Brain microvascular endothelial cell (primary cell): ENCODE measurements at places on chromosomes 1 and 21.
A peak's percentile ranks its signal among the peaks of the same experiment; 100 is the strongest.

- no peak for DNase-seq
Measured at GRCh38 chr1:19623523-19623922, 20.6 kb upstream of the NBL1 start.

- DNase-seq, result no peak
Measured at GRCh38 chr1:147580609-147581385, 39.5 kb downstream of the BCL9 start.

- no peak for DNase-seq
Measured at GRCh38 chr1:211633524-211633846, 41.9 kb downstream of the NEK2 start.

- DNase-seq, result peak; percentile 93
Measured at GRCh38 chr1:148263128-148263905, 111.2 kb upstream of the NBPF11 start.

DNA sequence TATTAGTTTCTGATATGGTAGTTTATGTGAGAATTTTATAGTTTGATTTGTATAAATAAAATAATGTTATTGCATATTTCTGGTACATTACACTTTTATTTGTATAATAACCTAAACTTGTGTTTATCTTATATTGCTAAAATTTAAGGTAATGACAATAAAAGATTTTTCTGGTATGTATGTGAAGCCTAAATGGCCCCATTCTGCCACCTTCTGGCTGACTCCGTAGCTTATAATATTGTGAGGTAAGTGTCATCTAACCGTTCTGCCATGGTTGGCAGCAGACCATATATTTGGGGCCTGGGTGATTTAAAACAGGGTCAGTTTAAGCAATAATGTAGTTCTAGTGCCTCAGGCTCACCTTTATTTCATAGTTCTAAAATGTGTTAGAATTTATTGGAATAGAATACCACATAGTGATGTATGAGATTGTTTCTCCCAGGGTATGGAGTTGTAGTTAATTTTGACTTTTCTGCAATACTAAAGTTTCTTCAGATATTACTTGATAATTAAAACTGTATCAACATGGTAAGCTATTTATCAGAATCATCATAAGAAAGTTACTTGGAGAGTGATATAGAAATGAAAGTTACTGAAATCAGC, 21.2 kb upstream of the PRKACB start:
- peak; percentile 74 for DNase-seq

- DNase-seq, result no peak
Measured at GRCh38 chr1:180488661-180489060, 13.7 kb downstream of the ACBD6 start.

DNA sequence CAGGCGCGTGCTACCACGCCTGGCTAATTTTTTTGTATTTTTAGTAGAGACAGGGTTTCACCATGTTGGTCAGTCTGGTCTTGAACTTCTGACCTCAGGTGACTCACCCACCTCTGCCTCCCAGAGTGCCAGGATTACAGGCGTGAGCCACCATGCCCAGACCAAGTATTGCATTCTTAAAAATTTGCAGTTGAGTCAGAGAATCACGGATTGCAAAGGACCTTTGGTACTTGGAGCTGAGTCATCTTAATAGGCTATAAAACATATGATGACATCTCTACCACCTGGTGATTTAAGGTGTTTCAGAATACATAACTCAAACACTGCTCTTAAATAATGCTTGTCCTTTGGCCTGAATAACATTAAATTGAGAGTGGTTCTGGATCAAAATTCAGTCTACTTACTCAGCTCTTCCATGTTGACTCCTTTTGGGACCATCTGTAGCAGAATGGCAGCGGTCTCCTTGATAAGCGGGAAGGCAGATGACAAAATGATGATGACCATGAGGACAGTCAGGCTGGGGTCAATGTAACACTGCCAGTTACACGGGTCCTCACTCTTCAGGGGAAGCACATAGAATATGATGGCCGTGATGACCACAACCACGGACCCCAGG, 10.4 kb downstream of the SLC30A10 start:
- DNase-seq, result peak; percentile 23

DNA sequence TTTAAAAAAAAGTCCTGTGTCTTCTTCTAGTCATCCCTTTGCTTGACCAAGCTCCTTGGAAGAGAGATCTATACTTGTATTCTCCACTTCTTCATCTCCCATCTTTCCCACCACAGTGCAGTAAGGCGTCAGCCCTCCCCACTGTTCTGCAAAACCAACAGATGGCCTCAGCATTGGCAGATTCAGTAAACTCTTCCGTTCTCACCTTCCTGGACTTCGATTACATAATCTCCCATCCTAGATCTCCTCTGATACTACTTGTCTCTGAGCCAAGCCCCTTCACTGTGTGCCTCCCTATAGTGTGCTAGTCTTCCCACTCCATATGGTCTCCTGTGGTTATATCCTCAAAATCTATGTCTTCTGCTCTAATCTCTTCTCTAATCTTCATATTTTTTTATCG, 1.6 kb upstream of the COLGALT2 start:
- DNase-seq, result no peak

GRCh38 chr1:211037095-211037494, 96.9 kb downstream of the KCNH1 start:
- peak; percentile 95 for DNase-seq

- DNase-seq, result peak; percentile 97
Measured at GRCh38 chr1:225508538-225509375, 80.9 kb upstream of the LBR start.

DNA sequence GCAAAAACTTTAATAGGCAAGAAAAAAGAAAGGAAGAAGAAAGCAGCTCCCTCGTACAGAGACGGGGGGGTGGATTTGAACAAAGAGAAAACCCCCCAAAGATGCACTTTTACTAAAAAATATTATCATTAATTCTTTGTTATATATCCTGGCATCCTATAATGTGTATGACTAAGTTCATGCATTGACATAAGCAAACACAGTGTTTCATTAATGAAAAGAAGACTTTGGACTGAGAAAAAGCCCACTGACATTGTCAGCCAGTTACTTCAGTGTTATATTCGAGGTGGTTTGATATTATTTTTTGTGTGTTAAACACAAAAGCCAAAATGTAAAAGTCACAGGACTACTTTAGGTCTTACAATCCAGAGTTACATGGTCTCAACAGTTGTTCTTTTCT, 110.1 kb upstream of the DPYD start:
- no peak for DNase-seq

DNA sequence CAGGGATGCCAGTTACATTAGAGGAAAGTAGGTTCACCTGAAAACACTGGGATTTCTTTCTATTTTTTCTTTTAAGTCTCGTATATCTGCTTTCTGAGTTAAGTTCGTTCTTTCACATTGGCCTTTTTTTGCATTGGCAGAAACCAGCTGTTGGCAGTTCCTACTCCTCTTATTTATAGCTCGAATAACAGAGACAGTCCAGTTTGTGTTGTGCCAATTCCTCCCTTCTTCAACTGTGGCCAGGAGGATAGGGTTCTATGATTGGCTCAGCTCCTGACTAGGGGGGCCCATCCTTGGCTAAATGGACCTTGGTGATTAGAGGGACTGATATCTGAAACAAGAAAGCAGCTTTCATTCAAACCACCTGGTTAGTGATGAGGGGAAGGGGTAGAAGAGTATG, 115.8 kb downstream of the RPS6KC1 start:
- no peak for DNase-seq

DNA sequence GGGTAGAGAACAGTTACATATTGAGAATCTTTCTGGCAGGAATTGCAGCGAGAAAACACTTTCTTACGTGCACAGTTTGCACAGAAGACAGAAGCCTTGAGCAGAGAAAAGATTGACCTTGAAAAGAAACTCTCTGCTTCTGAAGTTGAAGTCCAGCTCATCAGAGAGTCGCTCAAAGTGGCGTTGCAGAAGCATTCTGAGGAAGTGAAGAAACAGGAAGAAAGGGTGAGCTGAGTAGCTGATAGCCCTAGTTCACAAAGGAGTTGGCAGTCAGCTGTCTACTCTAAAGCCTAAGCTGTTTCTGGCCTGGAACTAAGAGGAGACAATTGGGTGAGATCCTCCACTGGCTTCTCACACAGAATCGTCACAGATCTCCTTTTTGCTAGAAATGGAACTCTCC, 20.3 kb upstream of the SH3BGRL3 start:
- no peak for DNase-seq

DNA sequence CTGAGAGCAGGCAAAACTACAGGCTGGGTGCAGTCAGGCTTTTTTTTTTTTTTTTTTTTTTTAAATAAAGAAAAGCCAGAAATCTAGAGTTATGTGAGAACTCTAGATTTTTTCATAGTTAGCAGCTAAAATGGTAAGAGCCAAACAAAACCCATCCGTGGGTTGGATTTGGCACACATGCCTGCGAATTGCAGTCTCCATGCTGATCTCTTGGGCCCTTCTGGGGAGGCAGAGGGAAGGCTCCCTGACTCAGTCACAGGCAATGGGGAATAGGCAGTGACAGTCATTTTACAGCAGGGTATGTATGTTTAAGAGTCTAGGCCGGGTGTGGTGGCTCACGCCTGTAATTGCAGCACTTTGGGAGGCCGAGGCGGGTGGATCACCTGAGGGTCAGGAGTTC, 2.6 kb downstream of the TXLNA start:
- no peak for DNase-seq

DNA sequence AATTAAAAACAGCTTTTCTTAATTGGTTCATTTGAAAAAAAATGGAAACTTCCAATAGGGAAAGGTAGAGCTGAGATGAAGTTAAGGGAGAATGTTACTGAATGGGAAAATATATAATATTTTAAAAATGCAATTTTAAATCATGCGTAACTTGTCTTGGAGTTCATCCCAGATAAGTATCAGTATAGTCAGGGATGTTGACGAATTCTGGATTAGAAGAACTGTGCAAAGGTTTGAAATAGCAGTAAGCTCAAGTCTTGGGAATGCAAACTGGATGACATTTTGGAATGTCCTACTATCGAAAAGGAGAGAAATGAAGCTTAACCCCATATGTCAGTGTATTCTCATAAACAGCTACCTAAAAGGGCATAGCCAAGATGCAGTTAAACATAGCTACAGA, 4.0 kb upstream of the ST6GALNAC3 start:
- no peak for DNase-seq

DNA sequence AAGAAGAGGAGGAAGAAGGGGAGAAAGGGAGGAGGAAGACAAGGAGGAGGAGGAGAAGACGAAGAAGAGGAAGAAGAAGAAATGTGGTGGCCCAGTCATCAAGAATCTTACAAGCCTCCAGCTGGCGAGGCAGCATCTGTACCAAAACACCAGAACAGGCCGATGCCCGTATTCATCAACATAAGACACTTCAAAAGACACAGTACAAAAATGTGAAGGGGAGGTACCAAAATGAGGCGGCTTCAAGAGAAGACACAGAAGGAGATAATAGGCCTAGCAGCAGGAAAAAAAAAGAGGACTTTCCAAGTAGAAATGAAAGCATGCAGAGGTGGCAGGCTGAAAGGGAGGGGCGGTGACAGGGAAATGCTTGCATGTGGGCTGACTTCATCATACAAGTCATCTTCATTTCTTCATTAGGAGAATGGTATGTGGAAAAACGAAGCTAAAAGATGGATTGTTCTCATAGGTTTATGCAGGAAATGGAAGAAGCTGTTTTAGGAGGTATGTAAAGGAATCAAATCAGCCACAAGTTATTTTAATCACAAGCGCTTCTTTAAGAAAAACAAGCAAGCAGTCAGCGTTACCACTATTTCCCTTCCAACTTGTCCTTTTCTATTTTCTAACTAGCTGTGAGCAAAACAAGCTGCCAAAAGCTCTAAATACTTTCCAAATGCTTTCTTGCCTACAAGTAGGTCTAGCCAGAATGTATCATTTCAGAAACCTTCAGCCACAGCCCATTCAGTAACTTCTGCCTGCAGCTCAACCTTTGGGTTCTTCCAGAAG, 192.3 kb downstream of the SLC45A1 start:
- DNase-seq, result peak; percentile 73

GRCh38 chr21:31509194-31510017, 150.1 kb upstream of the SOD1 start:
- DNase-seq, result peak; percentile 63

DNA sequence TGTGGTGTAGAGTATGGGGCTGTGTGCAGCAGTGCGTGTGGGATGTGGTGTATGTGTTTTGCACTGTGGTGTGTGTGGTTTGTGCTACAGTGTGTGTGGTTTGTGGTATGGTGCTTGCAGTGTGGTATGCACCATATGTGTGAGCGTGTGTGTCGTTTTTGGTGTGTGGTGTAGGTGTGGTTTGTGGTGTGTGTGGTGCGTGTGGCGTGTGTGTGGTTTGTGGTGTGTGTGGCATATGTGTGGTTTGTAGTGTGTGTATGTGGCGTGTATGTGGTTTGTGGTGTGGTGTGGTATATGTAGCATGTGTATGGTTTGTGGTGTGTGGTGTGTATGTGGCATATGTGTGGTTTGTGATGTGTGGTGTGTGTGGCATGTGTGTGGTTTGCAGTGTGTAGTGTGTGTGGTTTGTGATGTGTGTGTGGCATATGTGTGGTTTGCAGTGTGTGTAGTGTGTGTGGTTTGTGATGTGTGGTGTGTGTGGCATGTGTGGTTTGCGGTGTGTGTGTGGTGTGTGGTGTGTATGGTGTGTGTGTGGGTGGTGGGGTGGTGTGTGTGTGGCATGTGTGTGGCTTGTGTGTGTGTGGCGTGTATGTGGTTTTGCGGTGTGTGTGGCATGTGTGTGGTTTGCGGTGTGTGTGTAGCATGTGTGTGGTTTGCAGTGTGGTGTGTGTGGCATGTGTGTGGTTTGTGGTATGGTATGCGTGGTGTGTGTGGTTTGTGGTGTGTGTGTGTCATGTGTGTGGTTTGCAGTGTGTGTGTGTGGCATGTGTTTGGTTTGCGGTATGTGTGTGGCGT, 53.5 kb upstream of the TRAPPC10 start:
- no peak for DNase-seq

DNA sequence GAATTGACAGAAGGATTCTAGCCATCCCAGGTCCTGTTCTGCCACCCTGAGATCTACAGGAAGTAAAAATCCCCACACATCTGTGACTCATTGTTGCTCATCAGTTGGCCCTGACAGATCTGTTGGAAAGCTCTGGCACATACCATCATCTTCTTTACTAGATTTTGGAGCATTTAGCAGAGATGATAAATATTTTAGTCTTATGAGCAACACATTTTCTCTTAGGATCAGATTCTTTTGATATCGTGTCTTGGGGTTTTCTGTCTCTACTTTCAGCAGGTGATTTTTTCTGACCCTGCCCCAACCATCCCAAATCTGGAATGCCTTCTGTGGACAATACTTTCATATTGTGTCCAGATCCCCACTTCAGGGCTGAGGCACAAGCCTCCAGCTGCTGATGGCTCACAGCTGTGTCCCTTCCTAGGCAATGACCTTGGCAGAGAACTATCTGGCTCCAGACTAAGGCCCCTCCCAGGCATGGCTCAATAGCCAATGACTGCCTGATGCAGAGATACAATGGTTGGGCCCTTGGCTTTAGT, 102.8 kb downstream of the GDAP2 start:
- DNase-seq, result peak; percentile 84

- no peak for DNase-seq
Measured at GRCh38 chr1:202210385-202210784, 16.8 kb downstream of the LGR6 start.

- no peak for DNase-seq
Measured at GRCh38 chr21:42269386-42269785, 45.8 kb downstream of the TFF3 start.

- peak; percentile 98 for DNase-seq
Measured at GRCh38 chr1:31701091-31701736, 2.6 kb downstream of the COL16A1 start.

GRCh38 chr1:226599636-226600238, 51.2 kb downstream of the STUM start:
- DNase-seq, result no peak

- DNase-seq, result no peak
Measured at GRCh38 chr21:46368533-46369285, 44.8 kb downstream of the PCNT start.

- no peak for DNase-seq
Measured at GRCh38 chr1:33610391-33610790, 137.9 kb downstream of the ZSCAN20 start.

- peak; percentile 9 for DNase-seq
Measured at GRCh38 chr1:118097622-118098348, 87.2 kb downstream of the SPAG17 start.

GRCh38 chr1:10866321-10867093, 70.1 kb upstream of the CASZ1 start:
- DNase-seq, result peak; percentile 6
